ENCODE measurements at places on chromosomes 4 and X. TPM values are rescaled to one million over a fixed set of nuclear protein-coding genes. Genes with fewer than 3 reads are reported as not detected.

CT47C1 gene
- not detected for total RNA-seq

MAGEC1 gene
- total RNA-seq = not detected

OTUD6A gene
- not detected for total RNA-seq

MAB21L2 gene
- total RNA-seq = 72.1 TPM

BEX1 gene
- 10.7 TPM for total RNA-seq

- H3K27ac ChIP-seq = no peak overlapping the region
- no peaks in the 10 kb centered on the region for H3K27me3 ChIP-seq
- H3K4me3 ChIP-seq = no peak overlapping the region
- H3K4me1 ChIP-seq = peaks cover 15% of the 10 kb centered on the region
Observed at GRCh38 chr4:156763511-156763910, 208.1 kb downstream of the PDGFC start.

DNA sequence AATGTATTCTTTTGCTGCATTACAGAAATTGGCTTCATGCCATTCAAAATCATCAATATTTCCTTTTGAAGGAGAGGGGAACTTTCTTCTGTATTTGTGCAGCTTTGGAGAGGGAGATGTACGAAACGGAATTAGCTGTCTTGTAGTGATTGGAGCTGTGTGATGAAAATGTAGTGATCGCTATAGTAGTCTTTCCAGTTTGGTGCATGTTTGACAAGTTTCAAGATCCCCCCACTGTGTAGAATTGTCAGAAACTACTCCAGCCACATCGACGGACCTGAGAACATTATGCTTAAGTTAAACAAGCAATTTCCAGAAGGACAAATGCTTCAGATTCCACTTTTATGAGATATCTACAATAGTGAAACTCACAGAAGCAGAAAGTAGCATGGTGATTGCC is 21.6 kb upstream of the MAGEA1 start:
- no peak overlapping the region for H3K4me3 ChIP-seq
- no peak for DNase-seq
- H3K4me1 ChIP-seq = no peaks in the 10 kb centered on the region
- no peak overlapping the region for H3K27ac ChIP-seq
- H3K36me3 ChIP-seq = no peaks in the 10 kb centered on the region

- no peak overlapping the region for H3K4me3 ChIP-seq
- H3K4me1 ChIP-seq = peaks cover 26% of the 10 kb centered on the region
- H3K27ac ChIP-seq = no peak overlapping the region
- DNase-seq = no peak
Observed at GRCh38 chr4:2396781-2397368, 21.6 kb downstream of the ZFYVE28 start.

GRCh38 chrX:31837445-31838049 is 765.7 kb upstream of the FTHL17 start:
- H3K4me1 ChIP-seq = peaks cover 4% of the 10 kb centered on the region
- no peaks in the 10 kb centered on the region for H3K36me3 ChIP-seq
- no peak for DNase-seq
- no peak overlapping the region for H3K4me3 ChIP-seq
